Esophagus muscularis mucosa (tissue), 4 donors: ENCODE measurements at places on chromosomes 16 and 17.

GRCh38 chr16:84155771-84156170, 10.7 kb downstream of the DNAAF1 start:
- no peak for DNase-seq

DNA sequence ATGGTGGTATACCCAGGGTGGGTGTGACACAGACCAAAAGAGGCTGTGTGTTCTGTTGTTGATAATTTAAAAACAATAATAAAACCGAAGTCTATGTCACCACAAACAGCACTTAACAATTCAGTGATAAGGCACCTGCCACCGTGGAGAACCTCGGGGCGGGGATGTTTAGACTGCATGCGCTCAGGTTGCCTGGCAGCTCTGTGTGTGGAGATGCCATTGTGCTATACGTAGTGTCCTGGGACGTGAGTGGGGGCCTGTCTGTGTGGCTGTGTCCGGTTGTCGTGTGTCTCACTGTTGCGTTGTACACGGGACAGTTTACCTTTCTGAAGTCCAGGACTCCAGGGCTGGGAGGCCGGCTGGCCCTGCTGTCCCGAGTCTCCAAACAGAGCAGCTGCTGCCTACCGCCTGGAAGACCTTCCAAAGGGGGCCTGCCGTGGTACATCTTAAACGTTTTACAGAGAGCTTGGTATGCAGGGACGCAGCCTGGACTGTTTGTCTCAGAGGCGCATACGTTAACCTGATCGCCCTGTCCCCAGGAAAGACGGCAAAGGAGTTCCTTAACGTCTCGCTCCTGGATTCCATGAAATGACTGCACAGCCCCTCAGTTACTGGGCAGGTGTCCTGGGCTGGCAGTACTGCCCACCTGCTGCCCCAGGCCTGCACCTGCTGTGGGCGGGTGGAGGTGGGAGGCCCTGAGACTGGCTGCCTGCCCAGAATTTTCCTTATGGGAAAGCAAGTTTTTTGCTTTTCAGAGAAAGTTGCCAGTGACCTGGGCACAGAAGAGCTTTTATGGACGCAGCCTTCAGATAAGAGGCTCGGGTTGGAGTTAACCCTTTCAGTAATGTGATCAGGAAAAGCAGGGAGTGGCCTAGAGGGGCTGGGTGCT, 19.0 kb downstream of the SPIRE2 start:
- DNase-seq: no peak

DNA sequence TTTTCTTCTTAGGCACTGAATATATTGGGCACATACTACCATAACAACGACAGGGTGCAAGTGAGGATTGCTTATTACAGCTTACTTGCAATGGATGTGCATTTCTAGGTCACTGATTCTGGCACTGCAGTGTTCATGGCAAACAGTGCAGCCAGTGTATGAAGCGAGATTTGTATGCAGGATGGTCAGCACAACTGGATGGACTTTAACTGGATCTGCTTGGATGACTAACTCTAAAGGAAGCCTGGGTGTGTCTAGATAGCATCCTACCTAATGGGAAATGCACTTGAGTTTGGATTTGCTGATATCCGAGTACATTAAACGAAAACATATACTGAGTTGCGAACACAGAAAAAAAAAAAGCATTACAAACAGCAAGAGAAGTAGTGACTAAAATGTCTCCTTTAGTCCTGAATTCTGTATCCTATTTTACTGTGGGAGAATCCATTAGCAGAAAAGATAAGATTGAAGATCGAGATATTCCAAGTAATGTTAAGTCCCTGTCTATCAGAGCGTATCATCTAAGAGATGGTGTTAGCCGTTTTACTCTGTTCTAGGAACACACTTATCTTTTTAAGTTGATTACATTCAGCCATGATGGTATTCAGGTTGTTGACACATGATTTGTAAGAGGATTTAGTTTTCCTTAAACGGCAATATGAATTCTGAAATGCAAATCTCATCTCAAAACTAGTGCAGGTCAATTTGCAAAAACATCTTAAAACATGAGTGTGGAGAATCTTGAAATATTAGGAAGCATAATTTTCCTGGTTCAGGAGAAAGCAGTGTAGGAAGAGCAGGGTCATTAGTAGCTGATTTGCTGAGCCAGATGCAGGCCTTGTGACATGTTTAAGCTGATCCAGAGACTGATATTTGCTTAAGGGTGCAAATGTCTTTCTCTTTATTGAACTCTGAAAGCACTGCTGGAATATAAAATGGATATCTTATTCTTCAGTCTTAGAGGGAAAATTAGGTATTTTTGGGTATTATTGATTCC, 142.6 kb upstream of the CPHXL start:
- DNase-seq: no peak

- DNase-seq: no peak
These were observed 75.7 kb upstream of the TMEM132E start for GRCh38 chr17:34503528-34504195.

DNA sequence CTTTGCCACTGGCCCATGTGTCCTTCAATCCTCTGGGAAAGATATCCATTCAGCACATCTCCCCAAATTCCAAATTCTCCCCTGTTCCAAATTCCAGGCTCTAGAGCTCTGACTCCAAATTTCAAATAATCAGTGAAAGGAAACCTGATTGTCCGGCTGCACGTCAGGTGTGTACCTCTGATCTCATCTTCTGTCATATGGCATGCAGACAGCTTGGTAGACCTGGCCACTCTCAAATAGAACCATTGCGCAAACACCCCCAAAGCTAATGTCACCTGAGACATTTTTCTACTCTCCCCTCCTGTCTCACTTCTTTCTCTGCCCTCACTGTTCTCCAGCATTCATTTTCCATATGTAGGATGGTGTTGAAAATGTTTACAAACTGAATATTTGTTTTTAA, 337.0 kb upstream of the DYNLRB2 start:
- no peak for DNase-seq

GRCh38 chr16:66900721-66901441, 17.8 kb downstream of the CDH16 start:
- no peak for DNase-seq

DNA sequence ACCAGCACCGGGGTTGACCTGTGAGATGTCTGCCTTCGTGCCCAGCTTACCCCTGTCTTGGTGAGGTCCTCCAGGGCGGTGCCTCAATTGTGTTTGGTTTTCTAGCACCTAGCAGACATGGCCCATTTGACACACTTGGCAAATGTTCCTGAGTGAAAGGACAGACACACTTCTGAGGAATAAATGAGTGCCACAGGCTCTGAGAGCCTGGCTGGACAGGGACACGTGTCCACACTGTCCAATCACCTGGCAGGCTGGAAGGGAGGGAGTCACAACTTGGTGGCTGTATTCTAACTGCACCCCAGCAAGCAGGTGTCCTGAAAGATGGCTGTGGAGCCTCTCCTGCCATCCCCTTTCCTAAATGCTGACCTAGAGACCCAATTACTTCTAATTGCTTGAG, 7.4 kb downstream of the MAP3K14 start:
- no peak for DNase-seq

DNA sequence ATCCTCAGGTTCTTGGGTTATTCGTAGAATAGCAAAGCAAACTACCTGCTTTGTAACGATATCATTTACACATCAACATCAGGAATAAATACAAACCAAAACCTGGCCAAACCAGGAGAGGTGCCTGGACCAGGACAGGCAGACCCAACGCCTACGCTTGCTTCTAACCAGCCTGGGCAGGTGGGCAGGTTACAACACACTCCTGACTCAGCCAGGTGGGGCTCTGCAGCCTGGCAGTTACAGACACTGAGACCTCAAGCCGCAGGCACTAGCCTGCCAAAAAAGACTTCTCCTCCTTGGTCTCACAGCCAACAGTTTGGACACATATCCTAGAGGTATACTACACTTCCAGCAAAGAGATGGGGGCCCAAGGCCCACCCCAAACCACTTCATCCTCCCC, 14.0 kb downstream of the ANKRD11 start:
- DNase-seq: no peak

DNA sequence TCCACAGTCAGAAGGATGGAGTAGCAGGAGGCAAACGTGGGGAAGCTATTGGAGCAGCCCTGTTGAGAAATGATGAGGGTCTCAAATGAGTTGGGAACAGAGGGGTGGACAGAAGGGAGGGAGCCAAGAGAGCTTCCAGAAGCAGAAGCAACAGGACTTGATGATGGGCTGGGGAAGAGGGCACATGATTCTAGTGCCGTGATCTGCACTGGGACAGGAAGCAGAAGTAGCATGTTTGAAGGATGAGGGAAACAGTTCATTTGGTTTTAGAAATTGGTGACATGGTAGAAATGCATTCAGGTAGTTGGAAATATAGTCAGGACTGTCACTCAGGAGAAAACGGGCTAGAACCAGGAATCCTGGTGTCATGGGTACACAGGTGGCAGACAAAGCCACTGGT, 19.4 kb downstream of the EMP2 start:
- no peak for DNase-seq

GRCh38 chr17:61366076-61366714, 33.4 kb upstream of the TBX2 start:
- DNase-seq: no peak

DNA sequence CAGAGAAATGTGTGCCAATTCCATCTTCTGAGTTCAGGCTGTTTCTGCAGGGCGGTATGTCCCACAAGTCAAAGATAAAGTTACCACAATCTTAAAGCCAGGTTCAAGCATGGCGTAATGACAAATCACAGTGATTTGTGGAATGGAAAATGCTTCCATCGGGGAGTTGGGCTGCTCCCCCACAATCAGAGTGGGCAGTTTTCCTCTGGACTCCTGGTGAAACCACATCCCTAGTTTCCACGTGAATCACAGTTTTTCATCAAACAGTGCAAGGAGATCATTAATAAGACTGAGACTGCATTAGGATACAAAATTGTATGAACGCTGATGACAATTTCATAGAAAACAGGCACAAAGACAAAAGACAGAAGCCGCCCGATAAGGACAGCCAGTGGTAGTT, 3.6 kb downstream of the LITAF start:
- no peak for DNase-seq

GRCh38 chr17:72813481-72813880, 279.0 kb downstream of the SLC39A11 start:
- no peak for DNase-seq

GRCh38 chr17:4931963-4932362, at the start of gene GP1BA:
Gene GP1BA (plus strand): TSS chr17:4932277. CDS start chr17:4932605, 328 bp downstream.
- DNase-seq: no peak

GRCh38 chr17:80475910-80476876, at the start of gene NPTX1:
Gene NPTX1 (minus strand): TSS chr17:80476607. CDS start chr17:80476446, 161 bp downstream.
- DNase-seq: no peak

DNA sequence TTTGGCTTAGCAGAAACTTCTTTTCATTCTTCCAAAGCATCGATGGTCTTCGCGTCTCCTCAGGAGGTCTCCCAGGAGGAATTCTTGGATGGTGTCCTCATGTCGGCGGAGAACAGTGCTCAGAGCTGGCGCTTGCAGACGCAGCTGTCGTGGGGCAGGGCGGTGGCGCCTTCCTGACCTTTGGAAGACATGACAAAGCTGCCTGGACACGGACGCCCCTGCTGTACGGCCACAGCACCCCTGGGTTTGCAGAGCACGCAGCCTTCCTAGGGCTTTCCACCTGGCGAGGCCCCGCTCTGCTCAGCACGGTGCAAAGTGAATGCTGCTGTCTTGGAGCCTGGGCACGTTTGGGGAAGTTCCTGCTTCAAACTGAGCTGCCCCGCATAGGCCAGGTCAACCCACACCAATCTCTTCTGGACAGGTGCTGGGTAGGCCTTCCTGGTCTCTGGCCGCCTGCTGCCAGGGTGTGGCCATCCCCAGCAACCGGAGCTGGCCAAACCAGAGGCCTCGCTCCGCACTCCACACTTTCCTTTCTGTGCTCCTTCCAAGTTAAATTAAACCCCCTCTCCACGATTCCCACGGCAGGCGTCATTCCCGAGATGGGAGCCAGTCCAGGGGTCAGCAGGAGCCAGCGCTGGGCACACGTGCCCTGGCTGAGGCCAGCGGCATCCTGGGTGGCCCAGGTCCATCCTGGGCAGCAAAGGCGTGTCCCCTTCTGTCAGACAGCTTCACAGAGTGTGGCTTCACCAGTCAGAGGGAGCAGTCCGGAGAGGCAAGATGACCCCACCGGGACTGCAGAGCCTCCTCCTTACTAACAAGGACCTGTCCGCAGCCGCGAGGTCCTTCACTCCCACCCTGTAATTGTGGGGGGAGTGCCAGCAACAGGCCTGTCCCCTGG, 15.0 kb upstream of the KREMEN2 start:
- no peak for DNase-seq

GRCh38 chr16:69116906-69117305, 11.5 kb downstream of the HAS3 start:
- no peak for DNase-seq

- no peak for DNase-seq
These were observed 55.4 kb downstream of the CFDP1 start for GRCh38 chr16:75377729-75378386.

DNA sequence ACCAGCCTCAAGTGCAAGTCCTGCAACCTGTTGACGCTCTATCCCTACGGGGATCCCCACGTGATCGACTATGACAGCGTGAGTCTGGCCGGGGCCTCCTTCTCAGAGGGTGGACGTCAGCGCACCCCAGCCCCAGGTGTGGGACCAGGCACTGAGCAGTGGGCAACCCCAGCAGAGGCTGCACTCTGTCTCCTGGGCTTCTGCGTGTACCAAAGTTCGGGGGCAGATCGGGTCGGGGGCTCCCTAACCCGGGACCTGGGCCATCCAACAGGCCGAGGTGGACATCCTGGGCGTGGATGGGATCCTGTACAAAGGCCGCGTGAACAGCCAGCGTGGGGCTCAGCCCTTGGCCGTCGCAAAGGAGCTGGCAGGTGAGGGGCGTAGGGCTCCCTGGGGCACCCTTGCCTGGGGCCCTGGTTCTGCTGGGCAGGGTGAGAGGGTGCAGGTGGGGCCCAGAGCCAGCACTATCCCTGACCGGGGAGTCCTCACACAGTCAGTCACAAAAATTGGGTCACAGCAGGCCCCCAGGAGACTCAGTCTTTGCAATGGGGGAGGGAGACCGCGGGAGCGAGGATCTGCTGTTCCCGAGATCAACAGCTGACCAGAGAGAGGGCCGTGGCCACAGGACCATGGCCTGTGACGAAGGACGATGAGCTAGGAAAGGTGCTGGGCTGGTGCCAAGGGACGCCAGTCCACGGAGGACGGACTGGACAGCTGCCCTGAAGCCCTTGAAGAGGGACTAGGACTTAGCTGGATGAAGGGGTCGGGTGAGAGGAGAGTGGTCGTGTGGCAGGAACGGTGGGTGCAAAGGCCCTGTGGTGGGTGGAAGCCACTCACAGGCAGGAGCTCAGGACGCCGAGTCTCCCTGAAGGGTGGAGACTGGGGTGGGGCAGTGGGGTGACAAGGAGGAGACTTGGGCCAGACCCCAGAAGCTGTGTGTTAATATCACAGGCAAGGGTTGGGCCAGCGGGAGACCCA, 20.0 kb downstream of the UBALD1 start:
- DNase-seq: no peak

DNA sequence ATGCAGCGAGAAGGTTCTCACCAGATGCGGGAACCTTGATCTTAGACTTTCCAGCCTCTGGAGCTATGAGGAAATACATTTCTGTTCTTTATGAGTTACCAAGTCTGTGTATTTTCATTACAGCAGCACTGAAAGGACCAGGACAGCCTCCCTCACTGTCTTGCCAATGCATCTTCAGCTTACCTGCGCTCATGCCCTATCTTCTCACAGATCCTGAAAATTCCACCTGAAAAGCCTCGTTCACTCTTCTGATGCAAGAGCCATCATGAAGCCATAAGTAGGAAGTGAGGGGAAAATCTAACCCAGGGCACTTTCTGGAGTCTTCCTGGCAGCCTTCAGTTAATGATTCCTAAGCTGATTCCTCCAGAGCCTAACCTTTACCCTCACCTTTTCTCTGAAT, 194.0 kb downstream of the SALL1 start:
- no peak for DNase-seq

- no peak for DNase-seq
These were observed 8.5 kb downstream of the ELMO3 start for GRCh38 chr16:67207249-67208091.

- peak; percentile 90 for DNase-seq
These were observed 188.1 kb upstream of the ZNF469 start for GRCh38 chr16:88194397-88195268.

- DNase-seq: no peak
These were observed 71.6 kb downstream of the RAI1 start for GRCh38 chr17:17752821-17753321.
